ENCODE measurements at places on chromosomes 6 and 20.

GRCh38 chr20:62993856-62994494, 12.8 kb downstream of the BHLHE23 start:
- DNase-seq = no peak

DNA sequence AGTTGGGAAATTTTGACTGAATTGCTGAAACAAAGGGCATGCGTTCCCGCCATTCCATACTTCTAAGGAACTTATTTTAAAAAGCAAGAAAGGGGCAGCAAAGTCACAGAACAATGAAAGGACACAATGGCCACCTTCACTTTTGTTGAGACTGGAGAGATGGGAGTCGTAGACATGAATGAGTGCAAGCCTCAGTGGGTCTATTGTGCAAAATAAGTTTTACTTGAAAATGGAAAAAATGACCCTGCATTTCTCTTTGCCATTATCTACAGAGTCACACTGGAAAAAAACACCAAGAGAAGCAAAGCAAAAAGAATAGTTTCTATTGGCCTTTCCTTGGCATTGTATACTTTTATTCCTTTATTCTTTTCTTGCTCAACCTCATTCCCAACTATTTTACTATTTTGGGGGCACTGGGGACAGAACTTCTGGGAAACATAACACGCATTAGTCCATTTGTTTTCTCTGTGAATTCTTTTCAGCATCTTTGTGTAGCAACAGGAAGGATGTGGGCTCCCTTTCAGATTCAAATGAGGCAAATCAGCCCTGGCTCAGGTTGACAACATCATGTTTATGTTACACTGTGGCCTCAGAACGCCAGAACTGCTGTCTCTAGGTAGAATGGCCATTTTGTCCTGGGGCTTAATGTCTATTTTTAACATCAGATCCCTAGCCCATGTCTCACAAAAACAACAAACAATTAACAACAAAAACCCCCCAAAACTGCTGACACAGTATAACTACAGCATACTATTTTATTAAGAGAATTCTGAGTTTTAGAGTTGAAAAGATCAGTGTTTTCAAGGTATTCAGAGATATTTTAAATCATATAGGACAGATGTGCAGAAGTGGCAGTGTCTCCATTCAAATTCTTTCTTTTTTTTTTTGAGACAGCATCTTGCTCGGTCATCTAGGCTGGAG, 122.2 kb downstream of the FYN start:
- DNase-seq = peak; percentile 34

GRCh38 chr20:22382742-22383141, 201.6 kb downstream of the FOXA2 start:
- DNase-seq = peak; percentile 10

GRCh38 chr6:12249541-12250382, 40.4 kb upstream of the EDN1 start:
- DNase-seq = no peak

- DNase-seq = peak; percentile 21
Measured at GRCh38 chr6:20692023-20692422, 157.8 kb downstream of the CDKAL1 start.

GRCh38 chr6:147549531-147549930, 41.0 kb downstream of the SAMD5 start:
- peak; percentile 22 for DNase-seq

DNA sequence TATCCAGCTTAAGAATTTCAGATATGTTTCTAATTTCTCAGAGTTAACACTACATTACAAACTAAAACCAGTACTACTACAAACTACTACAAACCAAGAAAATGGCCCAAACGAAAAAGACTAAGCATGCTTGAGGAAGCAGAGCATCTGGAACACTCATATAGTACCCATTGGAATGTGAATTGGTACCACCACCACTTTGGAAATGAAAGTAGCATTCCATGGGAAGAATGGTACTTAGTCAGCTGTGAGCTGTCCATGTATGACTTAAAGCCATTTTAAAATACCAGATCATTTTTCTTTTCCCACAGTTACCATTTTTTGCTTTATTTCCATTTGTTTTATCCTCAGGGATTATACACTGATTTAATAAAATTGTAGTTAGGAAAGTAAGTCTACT, 30.5 kb downstream of the FBXO9 start:
- no peak for DNase-seq

- no peak for DNase-seq
Measured at GRCh38 chr20:62792940-62793756, 3.1 kb upstream of the MRGBP start.

DNA sequence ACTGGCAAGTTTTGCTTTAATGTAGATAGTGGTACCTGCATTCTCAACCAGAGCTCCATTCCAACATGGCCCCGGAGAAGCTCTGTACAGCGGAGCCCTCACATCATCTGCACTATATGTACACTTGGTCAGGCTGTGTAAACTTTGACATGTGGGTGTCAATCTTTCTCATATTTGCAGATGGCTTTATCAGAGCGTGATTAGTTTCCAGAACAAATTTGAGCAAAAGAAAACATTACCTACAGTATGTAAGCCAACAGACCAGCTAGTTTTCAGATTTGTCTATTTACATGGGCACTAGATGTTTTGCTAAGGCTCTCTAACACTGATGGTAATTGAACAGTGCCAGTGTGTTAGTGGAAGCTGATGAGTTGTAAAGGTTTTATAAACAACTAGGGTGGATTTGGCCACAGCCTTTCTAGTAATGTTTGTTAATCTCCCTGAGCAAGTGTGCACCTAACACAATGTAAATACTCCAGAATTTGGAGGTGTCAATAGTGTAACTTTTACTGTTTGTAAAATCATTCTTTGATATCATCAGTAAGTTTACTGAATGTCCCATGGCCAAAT, 131.8 kb downstream of the FOXA2 start:
- no peak for DNase-seq

- DNase-seq = no peak
Measured at GRCh38 chr20:37185686-37186085, 6.3 kb upstream of the MROH8 start.

GRCh38 chr6:34953061-34954025, 64.3 kb downstream of the ANKS1A start:
- peak; percentile 67 for DNase-seq

- DNase-seq = peak; percentile 30
Measured at GRCh38 chr6:100353276-100354015, 111.3 kb downstream of the SIM1 start.

DNA sequence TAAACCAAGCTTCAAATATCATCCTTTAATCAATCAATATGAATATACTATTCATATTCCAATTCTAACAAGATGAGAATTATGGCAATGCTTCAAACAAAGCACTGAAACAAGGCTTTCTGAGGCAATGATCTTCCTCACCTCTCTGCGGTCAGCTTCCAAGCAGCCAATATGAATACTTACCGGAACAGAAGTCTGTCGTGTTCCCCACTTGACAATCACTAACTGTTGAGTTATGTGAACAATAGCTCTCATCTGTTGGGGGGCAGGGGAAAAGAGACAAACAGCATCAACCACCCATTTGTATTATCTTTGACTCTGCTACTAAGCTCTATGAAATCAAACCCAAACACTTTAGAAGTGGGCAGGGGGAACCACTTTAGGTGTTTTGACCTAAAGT, 4.5 kb downstream of the CD164 start:
- no peak for DNase-seq

GRCh38 chr6:48490658-48491057, 379.7 kb upstream of the PTCHD4 start:
- no peak for DNase-seq

- DNase-seq = no peak
Measured at GRCh38 chr20:22752324-22752723, 168.0 kb upstream of the FOXA2 start.

All from fibroblast of gingiva (primary cell).